AG09319 (cell line): ENCODE measurements at places on chromosomes 16 and 17.

GRCh38 chr17:8243827-8244226 lies 4.0 kb downstream of the CTC1 start:
- no peak for DNase-seq

- DNase-seq = no peak
Measured at GRCh38 chr17:74777901-74778515, 1.9 kb upstream of the NAT9 start.

DNA sequence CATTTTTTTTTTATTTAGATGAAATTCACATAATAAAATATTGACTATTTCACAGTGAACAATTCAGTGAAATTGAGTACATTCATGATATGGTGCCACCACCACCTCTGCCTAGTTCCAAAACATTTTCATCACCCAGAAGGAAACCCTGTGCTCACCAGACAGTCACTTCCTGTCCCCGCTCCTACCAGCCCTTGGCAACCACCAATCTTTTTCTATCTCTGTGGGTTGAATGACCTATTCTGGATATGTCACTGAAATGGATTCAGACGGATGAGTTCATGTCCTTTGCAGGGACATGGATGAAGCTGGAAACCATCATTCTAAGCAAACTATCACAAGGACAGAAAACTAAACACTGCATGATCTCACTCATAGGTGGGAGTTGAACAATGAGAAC lies 40.5 kb downstream of the ATP2C2 start:
- no peak for DNase-seq

GRCh38 chr16:24507959-24508480 lies 31.3 kb upstream of the RBBP6 start:
- DNase-seq = no peak

DNA sequence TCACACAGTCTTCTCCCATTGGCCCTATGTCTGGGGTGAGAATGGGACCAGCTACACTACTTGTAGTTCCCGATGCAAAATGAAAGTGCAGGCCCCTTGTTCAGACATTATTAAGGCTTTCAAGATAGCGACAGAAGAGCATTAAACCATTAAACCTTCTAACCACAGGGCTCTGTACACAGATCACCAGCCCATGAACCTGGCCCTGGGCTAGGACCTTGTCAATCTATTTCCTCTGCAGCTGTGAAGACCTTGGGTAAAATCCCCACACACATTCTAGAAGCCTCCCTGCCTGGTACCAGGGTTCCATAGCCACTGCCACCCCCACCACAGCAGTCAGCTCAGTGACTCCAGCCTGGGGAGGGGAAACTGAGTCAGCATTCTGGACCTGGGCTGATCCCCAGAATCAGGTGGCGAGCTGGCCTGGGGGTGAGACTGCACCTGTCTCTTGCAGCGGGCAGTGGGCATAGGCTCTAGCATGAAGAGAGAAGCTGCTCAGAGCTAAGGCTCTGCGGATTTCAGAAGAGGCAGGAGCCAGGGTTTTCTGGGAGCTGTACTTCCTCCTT lies 119.7 kb upstream of the LHX1 start:
- DNase-seq = no peak

DNA sequence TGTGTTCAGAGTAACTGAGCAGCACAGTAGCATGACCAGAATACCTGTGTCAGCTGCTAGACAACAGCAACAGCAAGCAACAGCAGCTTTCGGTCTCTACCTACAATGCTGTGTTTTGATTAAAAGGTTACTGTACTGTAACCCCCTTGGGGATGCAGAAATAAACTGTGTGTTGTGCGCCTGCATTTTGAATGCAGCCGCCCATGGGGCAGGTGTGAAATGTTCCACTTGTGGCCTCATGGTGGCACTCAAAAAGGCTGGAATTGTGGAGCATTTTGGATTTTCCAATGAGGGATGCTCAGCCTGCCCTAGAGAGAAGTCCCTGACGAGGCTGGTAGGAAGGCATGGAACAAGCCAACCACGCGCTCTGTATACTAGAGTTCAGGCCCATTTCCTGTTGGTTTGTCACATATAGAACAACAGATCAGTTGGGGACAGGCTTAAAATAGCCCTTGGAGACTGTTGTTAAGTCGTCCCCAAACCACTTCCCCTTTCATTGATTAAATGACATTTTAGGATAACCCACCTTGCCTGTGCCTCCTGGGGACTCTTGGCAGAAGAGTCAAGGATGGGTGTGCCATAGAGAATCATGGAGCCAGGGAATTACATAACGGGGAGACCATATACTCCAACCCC lies 27.1 kb downstream of the SCPEP1 start:
- no peak for DNase-seq

GRCh38 chr17:44067545-44067940 lies 1.1 kb upstream of the LSM12 start:
- no peak for DNase-seq

DNA sequence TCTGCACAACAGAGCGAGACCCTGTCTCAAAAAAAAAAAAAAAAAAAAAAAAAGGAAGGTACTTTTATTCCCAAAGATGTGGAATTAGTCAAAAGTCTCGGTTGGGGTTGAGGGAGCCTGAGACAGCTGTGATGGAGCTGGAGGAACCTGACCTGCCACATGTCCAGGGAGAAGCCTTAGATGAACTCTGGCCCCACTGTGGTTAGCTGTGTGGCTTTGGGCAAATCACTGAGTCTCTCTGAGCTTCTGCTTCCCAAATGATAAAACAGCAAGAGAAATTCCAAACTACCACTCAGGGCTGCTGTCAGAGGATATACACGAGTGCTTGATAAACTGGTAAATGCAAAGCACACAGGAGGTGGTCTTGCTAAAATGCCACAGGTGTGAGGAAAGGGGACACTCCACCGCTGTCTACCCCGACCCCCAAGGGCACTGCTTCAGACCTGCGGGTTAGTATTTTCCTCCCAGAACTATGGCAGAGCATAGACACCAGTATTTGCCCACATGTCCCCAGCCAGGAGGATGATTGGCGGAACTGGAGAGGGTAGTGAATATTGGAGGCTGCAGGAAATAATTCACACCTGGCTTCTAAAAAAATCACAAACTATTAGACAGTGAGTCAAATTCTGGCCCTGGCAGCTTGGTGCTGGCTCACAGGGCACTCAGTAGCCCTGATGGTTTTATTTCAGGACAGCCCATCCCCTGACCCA lies 14.7 kb downstream of the DRC3 start:
- DNase-seq = no peak

- no peak for DNase-seq
Measured at GRCh38 chr17:32701871-32702270, 175.1 kb downstream of the MYO1D start.

GRCh38 chr17:37388266-37388665 lies 12.5 kb downstream of the C17orf78 start:
- DNase-seq = no peak

DNA sequence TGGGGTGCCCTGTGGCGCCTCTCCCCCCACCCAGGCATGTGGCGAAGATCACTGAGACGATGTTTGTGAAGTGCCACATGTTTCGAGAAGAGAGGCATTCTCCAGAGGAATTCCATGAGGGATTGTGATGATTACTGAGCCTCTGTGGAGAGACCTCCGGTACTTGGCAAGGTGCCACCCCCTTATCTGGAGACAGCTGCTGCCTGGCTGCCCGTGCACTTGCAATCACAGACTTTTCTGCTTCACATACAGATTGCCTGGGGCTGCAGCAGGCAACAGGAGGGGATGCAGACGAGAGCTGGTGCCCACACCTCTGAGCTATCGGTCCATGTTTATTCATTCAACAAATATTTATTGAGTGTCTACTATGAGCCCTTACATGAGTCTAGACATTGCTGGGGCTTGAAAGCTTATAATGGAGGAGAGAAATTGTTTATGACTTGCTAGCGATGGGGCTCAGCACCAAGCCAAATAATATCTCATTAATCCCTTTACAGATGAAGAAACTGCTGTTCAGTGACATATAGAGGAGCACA lies 317.2 kb upstream of the ZFHX3 start:
- no peak for DNase-seq

DNA sequence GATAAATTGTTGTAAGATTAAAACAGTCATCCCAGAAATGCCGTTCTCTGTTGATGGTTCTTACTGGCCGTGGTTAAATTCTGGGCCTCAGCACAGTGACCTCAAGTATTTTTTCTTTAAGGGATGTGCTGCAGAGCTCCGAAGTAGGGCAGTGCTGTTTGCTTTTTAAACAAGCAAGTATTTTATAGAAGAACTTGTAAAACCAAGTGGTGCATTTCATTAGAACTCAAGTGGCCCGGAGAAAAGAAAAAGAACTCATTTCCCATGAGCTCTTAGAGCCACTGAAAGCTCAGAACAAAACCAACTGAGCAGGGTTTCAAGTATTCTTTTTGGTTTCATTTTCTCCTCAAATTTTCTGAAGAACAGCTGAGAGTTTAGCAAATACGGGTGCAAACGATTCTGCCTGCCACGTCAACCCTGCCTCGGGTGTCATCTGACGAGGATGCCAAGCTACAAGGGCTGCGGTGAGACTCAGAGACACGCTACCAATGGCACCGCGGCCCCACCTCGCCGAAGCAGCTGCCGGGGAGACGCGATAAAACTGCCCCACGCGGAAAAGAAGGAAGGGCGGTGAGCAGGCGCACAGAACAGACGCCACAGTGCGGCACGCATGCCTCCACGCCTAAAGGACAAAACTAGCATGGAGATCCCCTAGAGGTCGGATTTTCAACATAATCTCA lies 6.3 kb downstream of the LMF1 start:
- no peak for DNase-seq

DNA sequence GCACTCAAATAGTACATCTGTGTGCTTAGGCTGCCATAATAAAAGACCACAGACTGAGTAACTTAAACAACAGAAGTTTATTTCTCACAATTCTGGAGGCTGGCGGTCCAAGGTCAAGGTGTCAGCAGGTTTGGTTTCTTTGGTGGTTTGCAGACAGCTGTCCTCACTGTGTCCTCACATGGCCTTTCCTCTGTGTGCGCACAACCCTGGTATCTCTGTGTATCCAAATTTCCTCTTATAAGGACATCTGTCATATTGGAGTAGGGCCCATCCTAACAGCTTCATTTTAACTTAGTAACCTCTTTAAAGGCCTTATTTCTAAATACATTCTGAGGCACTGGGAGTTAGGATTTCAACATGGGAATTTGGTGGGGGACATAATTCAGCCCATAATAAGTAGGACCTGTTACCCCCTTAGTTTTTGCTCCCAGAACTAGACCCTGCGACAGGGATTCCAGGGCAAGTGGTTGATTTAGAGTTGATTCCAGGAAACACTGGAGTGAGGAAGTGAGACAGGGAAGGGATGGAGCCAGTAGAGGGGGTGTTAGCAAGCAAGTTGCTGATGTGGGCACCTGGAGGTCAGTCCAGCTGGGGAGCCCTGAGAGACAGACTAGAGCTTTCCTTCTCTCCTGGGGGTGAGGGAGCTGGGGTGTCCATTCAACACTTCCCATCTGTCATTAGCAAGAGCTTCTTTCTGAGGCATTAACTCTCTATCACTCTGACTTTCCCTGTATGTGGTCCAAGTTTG lies 10.9 kb upstream of the ALKBH5 start:
- DNase-seq = no peak

DNA sequence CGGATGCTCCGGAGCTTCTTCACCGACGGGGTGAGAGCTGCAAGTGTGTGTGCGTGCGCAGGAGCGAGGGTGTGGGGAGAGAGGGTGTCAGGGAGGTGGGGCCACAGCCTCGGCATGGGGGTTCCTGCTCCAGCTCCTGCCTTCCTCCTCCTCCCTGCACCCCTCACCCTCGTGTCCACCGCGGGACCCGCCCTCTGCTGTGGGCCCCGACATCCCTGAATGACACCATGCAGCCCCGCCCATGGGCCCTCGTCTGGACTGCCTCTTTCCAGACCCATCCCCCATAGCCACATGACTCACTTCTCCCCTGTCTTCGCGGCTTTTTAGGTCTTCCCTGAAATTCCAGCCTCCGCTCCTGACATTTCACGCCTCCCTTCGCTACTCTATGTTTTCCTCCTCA lies 41.6 kb downstream of the ARHGAP23 start:
- no peak for DNase-seq

- DNase-seq = no peak
Measured at GRCh38 chr17:43840814-43841213, 6.2 kb upstream of the CD300LG start.

DNA sequence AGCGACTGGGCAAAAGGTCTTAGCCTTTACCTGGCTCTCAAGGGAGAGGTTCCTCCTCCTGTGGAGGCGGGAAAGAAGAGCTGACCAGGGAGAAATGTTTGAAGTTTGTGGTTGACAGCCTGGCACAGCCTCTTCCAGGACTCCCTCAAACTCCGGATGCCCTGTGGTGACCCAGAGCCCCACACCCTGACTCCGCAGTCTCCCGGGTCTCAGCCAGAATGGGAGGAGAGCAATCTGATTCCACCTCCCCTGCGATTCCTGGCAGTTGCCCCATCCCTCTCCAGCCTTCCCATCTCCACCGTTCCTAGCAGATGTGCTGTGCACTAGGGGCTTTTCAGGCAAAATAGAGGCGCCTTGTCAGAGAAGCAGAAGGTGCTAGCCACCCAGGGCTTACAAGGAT lies 5.5 kb upstream of the DNAI2 start:
- DNase-seq = no peak

- no peak for DNase-seq
Measured at GRCh38 chr17:39920218-39921210, 2.1 kb upstream of the GSDMB start.

DNA sequence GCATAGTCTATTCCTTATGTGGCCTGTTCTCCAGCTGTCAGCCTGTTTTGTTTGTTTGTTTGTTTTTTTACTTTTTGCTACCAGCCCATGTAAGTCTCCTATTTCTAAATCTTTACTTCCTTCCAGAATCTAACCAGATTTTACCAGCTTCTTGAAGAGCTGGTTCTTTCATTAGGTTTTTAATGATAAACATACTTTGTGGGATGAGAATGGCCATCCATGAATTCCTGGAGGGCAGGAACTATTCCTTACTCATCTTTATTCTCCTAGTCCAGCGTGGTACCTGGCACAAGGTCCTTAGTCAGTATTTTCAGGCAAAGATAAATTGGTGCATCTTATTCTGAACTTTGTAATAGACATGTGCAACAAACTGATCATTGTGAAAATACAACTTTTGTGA lies 17.3 kb downstream of the RSPRY1 start:
- DNase-seq = no peak

DNA sequence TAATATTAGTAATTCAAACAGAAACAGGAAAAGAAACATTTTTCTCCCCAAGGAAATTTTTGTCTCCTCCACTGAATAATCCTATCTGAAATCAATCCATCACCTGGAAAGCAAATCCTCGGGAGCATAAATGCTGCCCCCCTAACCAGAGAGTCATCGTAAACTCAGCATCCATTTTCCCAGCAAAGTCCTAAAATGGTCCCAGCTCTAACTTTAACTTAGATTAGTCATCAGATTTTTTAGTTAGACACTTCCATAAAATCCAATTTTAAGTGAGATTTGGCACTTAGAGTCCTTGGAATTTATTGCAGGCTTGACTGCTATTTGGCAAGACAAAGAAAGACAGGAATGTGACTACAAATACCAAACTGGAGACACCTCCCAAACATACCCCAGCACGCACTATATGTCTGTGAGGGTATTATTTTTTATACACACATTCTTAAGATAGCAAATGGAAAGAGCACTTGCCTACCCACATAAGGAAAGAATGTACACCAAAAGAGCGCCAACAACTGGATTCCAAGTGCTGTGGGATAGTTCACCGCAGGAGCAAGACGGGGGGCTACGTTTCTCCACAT lies 15.4 kb downstream of the SCO1 start:
- no peak for DNase-seq

- DNase-seq = peak; percentile 91
Measured at GRCh38 chr16:66872943-66873684, 7.2 kb upstream of the PDP2 start.
